Motor neuron (in vitro differentiated cells): ENCODE measurements at places on chromosomes 12 and 14. TPM values are rescaled to one million over a fixed set of nuclear protein-coding genes. Genes with fewer than 3 reads are reported as not detected.
A peak's percentile ranks its signal among the peaks of the same experiment; 100 is the strongest.

Gene ACTR10
- 74.4 and 88.3 TPM in 2 replicates for total RNA-seq

DNA sequence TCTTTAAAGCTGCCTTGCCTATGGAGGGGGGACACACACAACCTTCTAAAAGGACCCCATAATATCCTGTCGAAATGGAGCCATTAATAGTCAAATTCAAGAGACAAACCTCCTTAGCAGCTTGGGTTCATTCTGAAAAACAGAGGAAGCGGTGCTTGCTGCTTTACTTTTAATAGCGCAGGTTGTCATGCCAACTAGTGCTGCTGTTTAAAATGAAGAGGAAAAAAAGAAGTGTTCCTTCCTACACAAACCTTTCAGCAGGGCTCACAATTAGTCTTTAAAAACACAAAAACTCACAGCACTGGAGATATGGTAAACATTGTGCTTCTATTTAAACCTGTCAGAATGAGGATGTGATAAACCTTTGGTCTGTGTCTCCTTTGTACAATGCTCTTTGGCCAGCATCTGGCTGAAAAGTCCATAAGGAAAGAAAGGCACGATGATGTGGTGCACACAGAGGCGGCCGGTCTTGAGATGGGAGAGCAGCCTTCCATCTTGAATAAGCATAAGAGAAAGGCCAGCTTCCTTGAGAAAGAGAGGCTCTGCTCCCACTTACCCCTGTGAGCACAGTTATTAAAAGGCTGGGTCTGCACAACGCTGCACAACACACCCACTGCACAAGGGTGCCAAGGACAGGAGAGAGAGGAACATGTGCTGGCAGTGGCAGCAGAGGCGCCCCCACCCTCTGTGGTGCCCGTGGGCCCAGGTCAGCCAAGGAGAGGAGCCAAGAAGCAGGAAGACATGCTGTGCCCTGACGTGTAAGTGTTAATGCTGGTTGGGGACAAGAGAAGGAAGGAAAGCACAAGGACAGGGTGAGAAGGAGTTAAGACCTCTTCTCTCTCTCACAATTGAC, 144.6 kb downstream of the TTC7B start:
- ATAC-seq: no peak

Gene TAS2R14
- 4.1 and 8.9 TPM in 2 replicates for total RNA-seq

DNA sequence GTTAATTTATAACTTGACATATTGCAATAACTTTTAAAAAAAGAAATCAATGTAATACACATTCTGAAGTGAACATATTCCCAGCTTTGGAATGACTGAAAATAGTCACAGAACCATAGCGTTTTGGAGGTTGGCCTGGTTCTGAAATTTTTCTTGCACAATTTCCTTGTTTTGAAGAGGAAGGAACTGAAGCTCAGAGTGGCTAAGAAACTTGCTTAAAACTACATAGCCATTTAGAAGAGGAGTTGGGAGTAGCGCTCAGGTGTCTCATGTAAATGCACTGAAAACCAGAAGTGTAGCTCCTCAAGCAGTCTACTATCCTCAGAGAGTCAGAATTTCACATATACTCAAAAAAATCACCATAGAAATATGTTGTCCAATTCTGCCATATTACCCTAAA, 41.2 kb downstream of the SLC38A1 start:
- ATAC-seq: no peak

Gene KRT8
- total RNA-seq: 2.0 and 2.2 TPM in 2 replicates

Gene SIX4
- total RNA-seq: 3.6 and 3.9 TPM in 2 replicates

DNA sequence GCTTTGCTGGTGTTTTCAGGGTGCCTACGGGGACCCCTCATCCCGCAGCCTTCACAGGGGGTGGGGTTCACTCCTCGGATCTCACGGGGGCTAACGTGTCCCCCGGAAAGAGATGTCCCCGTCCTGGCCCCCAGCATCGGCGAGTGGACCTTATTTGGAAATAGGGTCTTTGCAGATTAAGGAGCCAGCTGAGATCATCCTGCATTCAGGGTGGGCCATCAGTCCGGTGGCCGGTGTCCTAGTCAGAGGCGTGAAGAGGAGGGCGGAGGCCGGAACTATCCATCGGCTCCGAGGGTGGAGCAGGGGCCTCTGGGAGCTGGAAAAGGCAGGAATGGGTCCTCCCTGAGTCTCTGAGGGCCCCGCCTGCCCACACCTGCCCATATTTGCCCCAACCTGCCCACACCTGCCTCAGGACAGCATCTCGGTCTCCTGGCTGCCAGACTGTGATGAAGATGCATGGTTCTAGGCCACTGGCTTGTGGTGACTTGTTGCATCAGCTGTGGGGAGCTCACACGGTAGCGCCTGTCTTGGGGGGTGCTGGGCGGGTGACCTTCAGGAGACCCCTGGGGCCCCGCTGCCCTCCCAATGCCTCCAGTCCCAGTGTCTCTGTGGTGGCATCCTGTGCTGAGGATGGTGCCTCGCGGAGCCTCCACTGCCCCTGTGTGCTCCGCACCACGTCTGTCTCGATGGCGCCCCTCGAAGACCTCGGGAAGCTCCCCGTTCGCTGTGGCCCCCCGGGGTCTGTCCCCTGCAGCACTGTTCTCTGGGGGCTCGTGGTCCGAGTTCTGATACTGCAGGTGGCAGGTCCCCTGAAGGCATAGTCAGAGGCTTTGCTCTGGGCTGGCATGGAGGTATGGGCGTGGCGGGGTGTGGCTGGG, 14.7 kb downstream of the NOC4L start:
- no peak for ATAC-seq

DNA sequence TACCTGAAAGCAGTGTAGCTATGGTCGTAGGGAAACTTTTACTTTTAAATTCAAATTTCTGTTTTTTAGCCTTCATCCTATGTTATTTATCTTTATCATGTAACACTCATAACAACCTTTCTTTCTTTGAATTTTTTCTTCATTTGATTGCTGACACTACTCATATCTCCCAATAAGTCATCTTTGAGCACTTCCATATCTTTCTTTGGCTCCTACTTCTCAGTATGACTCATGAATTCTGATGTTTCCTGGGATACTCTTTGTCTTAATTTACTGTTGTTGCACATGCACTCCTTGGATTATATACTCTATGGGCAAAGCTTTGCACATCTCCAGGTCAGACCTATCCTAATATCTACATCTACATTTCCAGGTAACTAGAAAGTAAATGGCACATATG, 18.1 kb upstream of the IAPP start:
- ATAC-seq: no peak

Gene CAPS2
- 5.1 and 5.4 TPM in 2 replicates for total RNA-seq

Gene HCAR3
- not detected in 2 replicates for total RNA-seq

GRCh38 chr12:64452559-64453329, 824 bp downstream of the TBK1 start:
- no peak for ATAC-seq

- ATAC-seq: no peak
Measured at GRCh38 chr12:19515179-19515578, 75.9 kb downstream of the AEBP2 start.

GRCh38 chr14:97408503-97408902, 611.3 kb downstream of the VRK1 start:
- ATAC-seq: no peak

Gene NXPH4
- total RNA-seq: 1.8 and 2.0 TPM in 2 replicates

Gene CGRRF1
- total RNA-seq: 12.7 and 12.8 TPM in 2 replicates

Gene TRHDE
- 2.5 and 3.0 TPM in 2 replicates for total RNA-seq

- no peak for ATAC-seq
Measured at GRCh38 chr12:67562513-67563287, 85.8 kb upstream of the DYRK2 start.

DNA sequence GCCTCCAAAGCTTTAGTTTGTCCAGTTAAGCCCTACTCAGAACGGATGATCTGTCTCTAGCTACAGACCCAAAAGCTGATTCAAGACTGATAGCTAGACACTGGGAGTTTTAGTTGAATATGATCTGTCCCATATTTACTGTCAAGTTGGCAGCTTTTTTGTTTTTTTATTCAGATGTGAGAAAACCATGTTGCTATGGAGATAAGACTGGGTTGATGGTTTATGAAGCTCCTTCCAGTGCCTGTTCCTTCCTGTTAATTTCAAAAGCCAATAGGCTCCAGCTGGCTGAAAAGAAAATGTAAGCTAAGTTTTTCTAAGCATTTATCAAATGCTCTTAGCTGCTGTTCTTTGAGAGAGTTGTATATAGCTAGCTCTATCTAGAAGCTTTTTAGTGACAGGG, 4.7 kb downstream of the DYNLL1 start:
- ATAC-seq: no peak

Gene GLIPR1L1
- total RNA-seq: not detected in 2 replicates

Gene KRT73
- 0.09 TPM in 1 of 2 replicates, not detected in the other for total RNA-seq

DNA sequence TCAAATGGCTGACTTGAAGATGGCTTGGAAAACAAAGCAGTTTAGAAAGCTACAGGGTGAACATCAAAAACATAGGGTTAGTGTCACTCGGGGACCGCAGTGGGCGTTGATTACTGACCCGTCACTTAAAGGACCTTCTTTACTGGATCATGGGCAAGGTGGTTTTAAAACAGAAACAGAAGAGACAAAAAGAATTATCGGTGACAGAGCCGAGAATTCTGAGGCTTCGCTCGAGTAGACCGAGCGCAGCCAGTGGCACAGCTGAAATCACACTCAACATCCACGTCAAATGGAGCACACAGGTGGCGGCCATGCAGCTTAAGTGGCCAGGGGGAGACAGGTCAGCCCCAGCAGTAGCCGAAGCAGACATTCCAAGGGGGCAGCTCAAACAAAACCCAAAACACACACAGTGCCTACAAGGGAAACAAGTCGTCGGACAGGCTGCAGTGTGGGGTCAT, 17.3 kb downstream of the SNRNP35 start:
- no peak for ATAC-seq

Gene NKX2-1
- total RNA-seq: not detected in 2 replicates

- ATAC-seq: peak; percentile 98
Measured at GRCh38 chr12:123043536-123044001, 63.1 kb downstream of the ARL6IP4 start.

Gene BMP4
- 20.3 and 26.0 TPM in 2 replicates for total RNA-seq

GRCh38 chr12:95959107-95959506, 16.0 kb downstream of the AMDHD1 start:
- no peak for ATAC-seq

Gene LRTM2
- total RNA-seq: under 0.01 and 0.13 TPM in 2 replicates

Gene EFS
- 4.1 and 6.1 TPM in 2 replicates for total RNA-seq

GRCh38 chr14:97350415-97350814, 553.2 kb downstream of the VRK1 start:
- ATAC-seq: no peak

DNA sequence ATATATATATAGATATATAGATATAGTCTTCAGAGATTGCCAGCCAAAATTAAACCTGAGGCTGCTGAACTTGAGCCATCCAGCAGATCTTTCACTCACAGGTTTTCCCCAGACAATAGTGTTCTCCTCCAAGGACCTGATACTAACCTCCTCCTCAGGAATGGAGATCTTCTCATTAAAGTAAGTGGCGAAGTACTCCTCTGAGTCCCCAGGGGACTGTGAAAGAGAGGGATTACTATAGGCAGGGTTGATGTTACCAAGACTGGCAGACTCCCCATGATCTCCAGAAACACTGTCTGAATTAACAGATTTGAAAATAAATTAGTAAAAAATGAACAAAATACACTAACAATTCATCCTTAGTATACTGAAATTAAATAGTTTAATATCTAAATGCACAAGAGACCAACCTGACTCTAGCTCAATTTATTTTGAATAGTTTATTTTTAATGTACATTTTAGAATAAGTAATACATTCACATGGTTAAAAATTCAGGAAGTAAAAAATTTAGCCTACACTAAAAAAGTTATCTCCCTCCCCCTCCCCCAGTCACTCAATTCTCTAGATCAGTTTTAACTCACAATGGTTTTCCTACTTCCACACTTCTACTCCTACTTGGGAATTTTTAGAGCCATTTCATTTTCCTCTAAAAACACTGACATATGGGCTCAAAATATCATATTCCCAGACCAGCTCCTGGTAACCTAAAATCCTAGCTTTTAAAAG, 17.7 kb downstream of the SLC11A2 start:
- ATAC-seq: no peak

Gene KCNK10
- 5.6 and 6.3 TPM in 2 replicates for total RNA-seq

Gene ZDHHC22
- 0.25 and 0.27 TPM in 2 replicates for total RNA-seq

- no peak for ATAC-seq
Measured at GRCh38 chr12:21989819-21990412, 48.7 kb upstream of the ABCC9 start.
